ENCODE measurements at places on chromosomes 6 and 20.
A peak's percentile ranks its signal among the peaks of the same experiment; 100 is the strongest.

DNA sequence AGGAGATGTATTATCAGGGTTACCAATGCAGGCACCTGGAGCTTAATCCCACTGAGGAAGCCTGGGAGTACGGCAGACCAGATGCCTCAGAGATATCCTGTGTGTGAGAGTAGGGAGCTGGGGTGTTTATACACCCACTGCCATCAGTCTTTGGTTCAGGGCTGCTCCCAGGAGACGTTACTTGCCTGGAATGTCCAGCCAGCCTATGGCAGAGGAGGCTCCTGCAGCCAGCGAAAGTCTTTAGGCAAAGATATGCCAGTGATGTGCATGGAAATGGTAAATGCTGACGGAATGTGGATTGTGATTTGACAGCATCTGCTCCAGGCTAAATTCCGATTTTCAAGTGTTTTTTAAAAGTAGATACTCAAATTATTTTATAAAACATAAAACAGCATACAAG, 282.0 kb downstream of the BTBD3 start:
- no peak for DNase-seq

GRCh38 chr20:32832664-32833063, 12.9 kb downstream of the MAPRE1 start:
- DNase-seq, result no peak

- no peak for DNase-seq
Observed at GRCh38 chr6:56386717-56387116, 139.3 kb upstream of the COL21A1 start.

DNA sequence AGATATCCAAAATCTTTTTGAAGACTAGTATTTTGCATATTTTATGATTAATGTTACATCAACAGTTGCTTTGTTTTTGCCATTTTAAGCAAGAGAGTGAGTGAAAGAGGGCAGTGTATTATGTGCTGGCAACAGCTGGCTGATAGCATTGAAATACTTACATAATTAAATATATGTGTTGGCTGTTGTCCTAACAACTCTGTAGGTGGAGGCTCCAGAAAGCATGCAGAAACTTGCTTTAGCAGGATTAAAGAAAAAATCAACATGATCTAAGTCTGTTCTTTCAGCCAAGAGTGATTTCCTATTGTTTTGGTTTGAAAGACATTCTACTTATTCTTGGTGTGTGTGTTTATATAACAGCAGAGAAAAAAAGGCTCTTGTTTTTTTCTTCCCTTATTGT, 127.5 kb downstream of the CDKAL1 start:
- DNase-seq, result no peak

GRCh38 chr6:30884521-30885480, 482 bp downstream of the DDR1 start:
- DNase-seq, result peak; percentile 28

DNA sequence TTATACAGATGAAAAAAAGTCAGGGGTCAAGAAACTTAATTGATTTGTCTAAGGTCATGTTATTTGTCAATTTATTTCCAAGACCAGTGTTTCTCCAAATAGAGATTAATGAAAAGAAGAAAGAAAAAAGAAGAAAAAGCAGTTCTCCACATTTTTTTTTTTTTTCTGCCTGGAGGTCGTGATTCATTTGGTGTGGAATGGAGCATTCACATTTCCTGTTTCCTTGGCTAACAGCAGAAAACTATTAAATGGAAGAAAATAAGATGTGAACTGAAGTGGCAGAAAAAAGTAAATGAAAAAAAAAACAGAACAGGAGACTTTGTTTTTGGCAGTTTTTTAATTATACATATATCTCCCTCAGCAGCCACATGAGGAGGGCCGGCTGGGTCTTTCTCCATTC, 470.8 kb upstream of the ZNF337 start:
- no peak for DNase-seq

- DNase-seq, result peak; percentile 70
Observed at GRCh38 chr6:137722749-137723272, 144.2 kb upstream of the TNFAIP3 start.

GRCh38 chr6:83873869-83874268, 14.4 kb downstream of the CYB5R4 start:
- peak; percentile 26 for DNase-seq

- peak; percentile 43 for DNase-seq
Observed at GRCh38 chr6:42599558-42599957, 35.7 kb downstream of the UBR2 start.

GRCh38 chr6:3938715-3939367, 89.7 kb downstream of the FAM50B start:
- DNase-seq, result no peak

- no peak for DNase-seq
Observed at GRCh38 chr20:44274303-44275017, 27.4 kb downstream of the GDAP1L1 start.

DNA sequence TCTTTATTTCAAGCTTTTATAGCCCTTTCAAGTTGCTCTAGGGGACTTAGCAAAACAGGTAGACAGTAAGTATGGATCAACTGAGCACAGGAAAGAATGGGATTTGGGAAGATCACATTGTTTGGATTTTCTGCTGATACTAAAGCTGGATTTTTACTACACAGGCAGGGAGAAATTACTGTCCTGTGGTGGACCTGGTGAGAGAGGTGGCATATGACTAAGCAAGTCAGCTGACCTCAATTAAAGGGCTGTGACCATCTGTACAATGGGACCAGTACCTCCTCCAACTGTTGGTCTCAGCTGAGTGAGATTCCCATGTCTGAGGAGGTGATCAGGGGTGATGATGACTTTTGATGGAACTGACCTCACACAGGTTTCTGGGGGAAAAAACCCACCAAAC, 28.0 kb downstream of the RREB1 start:
- peak; percentile 50 for DNase-seq

- DNase-seq, result no peak
Observed at GRCh38 chr20:43839793-43840199, 74.9 kb upstream of the TOX2 start.

- DNase-seq, result peak; percentile 70
Observed at GRCh38 chr6:41546866-41547798, 951 bp downstream of the FOXP4 start.

- peak; percentile 46 for DNase-seq
Observed at GRCh38 chr6:163392533-163392932, 22.0 kb upstream of the QKI start.

DNA sequence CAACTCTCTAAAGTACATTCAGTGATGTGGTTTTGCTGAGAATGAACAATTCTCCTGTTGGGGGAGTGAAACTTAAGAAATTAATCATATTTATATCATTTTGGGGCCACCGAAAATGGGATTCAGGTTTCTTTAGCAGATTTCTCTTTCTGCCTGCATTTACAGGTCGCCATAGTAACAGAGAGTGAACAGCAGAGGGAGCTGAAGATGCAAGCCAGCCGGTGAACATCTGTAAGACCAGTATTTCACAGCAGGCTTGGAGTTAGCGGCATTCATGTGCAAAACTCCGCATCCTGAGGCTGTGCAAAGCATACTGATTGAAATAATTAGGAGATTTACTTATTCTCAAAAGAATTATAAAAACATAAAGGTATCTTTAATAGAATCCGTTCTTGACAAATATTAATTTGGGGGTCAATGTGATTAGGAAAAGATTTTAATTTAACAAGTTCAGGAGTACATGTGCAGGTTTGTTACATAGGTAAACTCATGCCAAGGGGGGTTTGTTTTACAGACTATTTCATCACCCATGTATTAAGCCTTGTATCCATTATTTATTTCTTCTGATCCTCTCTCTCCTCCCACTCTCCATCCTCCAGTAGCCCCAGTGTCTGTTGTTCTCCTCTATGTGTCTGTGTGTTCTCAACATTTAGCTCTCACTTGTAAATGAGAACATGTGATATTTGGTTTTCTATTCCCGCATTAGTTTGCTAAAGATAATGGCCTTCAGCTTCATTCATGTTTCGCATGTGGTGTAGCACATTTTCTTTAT, 17.8 kb upstream of the HSF2 start:
- DNase-seq, result peak; percentile 74

GRCh38 chr6:290111-290922, 2.0 kb upstream of the DUSP22 start:
- DNase-seq, result peak; percentile 43

- DNase-seq, result no peak
Observed at GRCh38 chr6:158061361-158061708, 79.7 kb downstream of the SYNJ2 start.

GRCh38 chr6:36210182-36210581, 13.6 kb downstream of the BRPF3 start:
- no peak for DNase-seq
